Dermis blood vessel endothelial cell (primary cell): ENCODE measurements at places on chromosomes 4 and X. TPM values are rescaled to one million over a fixed set of nuclear protein-coding genes. Genes with fewer than 3 reads are reported as not detected.
A peak's percentile ranks its signal among the peaks of the same experiment; 100 is the strongest.

TMEM35A gene
- total RNA-seq: 0.85 and 1.7 TPM in 2 replicates

- DNase-seq: no peak
Measured at GRCh38 chr4:61953386-61953785, 753.3 kb downstream of the ADGRL3 start.

DNA sequence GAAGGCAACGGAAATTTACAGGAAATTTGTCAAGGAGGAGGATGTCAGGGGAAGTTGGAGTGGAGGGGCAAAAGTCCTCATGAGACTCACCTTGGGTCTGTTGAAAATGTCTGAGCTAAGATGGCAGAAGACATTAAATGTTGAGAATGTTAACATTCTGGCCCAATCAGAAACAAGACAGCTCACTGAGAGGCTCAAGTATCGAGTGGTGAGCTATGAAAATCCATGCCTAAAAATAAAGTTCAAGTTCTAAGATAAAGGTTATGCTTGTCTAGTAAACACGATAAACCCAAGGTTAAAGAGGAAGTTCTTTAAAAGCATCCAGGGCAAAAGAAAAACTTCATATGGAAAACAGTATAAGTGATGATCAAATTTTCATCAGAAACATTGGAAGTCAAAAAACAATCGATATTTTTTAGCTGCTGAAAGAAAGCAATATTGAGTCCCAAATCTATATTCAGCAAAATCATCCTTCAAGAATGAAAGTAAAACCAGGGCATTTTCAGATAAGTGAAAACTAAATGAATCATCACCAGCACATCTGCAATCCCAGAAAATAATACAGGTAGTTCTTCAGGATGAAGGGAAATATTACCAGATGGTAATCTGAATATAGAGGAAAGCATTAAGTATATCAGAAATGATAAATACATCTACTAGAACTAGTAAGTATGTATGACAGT is 462.4 kb downstream of the TLL1 start:
- DNase-seq: no peak

SPP1 gene
- 4.4 and 11.6 TPM in 2 replicates for total RNA-seq

DNA sequence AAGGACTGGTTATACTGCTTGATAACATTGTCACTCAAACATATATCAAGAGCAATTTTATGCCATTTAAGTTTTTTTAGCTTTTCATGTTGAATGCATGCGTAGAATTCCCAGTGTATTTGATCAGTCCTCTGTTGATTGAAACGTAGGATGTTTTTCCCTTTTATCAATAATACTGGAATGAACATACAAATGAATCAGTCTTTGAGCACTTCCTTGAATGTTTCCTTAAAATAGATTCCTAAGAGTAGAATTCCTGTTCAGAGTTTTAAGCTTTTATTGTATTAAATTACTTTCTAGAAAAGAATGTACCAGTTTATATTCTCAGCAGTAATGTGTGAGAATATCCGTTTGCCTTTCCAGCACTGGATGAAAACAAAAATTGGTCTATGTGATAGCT is 37.8 kb downstream of the ADD1 start:
- DNase-seq: peak; percentile 63

GRCh38 chr4:12139296-12139695 is 710.6 kb upstream of the HS3ST1 start:
- DNase-seq: no peak

DNA sequence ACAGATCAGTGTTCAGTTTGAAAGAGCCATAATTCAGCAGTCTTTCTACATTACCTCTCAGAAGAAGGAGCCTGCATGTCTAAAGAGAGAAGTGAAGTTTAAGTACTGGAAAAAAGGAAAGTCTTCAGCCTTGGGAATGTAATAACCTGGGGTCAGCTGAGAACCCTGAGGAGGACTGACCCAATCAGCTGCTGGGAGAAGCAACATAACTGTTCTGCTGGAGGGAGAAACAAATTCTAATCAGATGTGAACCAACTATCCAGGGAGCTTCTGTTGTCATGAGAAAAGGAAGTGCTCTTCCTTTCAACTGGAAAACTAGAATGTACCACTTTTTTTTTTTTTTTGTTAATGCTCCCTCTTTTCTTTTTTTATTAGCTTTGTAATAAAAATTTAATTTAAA is 64.5 kb upstream of the PDE5A start:
- DNase-seq: no peak

DNA sequence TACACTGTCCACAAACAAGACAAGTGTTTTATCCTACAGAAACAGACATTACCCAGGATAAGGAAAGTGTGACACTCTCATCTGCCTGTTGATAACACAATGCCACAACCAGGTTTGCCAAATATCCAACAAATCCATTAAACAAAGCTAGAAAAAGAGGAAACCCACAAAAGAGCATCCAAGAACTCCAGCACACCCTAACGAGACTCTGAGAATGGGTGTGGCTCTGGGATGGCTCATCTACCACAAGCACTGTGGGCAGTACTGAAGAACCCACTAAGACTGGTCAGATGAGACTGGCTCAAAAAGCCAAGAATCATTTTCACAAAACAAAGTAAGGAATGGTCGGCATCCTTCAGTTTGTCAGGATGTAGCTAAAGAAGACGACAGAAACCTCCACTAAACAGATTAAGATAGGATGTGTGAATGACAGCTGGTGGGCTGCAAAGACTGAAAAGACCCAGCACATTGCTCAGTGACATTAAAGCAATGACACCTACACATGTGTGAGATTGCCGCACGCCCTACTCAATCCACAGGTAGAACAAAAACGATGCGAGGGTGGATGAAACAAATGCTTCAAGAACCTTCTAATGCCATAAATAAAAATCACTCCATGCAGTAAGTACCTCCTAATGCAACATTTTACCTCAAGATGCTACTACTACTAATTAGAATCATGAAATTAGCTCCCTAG is 14.7 kb downstream of the ATP8A1 start:
- DNase-seq: no peak

CHST7 gene
- total RNA-seq: 68.4 and 82.2 TPM in 2 replicates

TRAPPC11 gene
- total RNA-seq: 45.6 and 47.0 TPM in 2 replicates

GRCh38 chr4:8502836-8503585 is 62.4 kb downstream of the TRMT44 start:
- no peak for DNase-seq

DNA sequence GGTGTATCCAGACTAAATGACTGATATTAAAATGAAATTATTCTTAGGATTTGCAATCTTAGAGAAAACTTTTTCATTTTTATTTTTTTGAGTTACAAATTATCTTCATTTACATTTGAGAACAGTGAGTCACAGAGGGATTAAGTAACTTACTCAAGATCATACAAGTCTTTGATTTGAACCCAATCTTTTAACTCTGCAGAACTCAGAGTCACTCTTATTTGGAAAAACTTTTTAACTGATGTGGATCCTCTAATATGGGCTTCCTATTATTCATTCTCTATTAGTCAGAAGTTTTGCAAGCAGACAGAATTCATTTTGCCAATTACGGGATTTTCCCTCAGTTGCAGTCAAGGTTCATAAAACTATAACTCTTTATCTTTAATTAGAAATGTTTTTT is 20.1 kb downstream of the HPRT1 start:
- no peak for DNase-seq

DNA sequence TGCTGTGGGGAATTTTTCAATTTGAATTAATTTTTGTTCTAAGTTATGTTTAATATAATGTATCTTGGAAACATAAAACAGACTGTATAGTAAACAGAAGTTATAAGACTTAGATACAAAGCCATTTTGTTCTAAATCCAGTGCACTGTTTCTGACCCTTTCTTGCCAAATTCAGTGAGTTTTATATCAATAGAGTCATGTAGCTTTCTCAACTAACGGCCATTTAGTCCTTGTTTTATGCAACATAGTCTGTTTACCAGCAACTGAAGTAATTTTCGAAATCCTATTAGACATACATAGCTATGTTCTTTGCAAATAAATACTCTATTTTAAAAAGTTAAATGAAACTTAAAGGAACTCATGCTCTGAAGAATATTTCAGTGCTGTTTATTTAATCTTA is 242.8 kb downstream of the ADGRL3 start:
- DNase-seq: no peak

DNA sequence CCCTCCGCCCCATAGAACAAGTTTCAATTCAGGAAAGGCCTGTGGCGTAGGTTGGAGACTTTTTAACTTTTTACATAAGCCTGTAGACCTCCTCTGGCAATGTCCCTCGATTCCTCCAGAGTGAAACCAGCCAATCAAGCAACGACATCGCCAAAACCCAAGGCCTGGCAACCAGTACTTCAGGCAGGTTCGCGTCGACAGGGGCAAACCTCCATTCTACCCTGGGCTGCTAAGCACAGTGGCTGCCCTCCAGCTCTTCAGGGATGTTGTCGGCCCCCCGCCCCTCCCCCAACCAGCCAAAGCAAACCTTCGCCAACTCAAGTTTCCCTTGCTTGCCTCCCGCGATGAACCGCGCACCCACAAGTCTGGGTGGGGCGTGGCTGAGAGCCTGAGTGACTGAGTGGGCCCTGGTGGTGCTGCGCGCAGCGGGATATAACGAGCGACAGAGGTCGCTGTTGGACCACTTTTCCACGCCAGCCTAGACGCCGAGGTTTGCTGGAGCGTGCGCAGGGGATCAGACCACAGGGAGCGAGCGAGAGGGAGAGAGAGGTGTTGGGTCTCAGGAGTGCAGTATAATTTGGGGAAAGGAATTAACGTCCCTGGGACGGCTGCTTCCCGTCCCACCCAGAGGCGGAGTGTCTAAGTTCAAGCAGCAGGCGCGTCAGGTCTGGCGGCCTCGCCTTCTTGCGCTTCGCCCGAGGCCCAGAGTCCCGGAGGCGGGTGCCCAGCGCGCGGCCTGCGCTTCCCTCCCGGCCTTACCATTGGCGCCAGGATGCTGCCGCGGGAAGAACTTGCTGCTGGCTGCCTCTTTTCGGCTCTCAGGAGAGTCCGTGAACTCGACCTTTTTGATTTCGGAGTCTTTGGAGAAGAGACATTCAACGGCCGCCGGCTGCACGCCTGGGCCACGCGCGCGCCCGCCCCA is 9.0 kb upstream of the PITX2 start:
- DNase-seq: peak; percentile 91

- DNase-seq: no peak
Measured at GRCh38 chrX:139725720-139726119, 17.8 kb upstream of the MCF2 start.

HHIP gene
- total RNA-seq: 37.1 and 191 TPM in 2 replicates

GRCh38 chrX:68843992-68844391 is 15.2 kb downstream of the EFNB1 start:
- no peak for DNase-seq

DNA sequence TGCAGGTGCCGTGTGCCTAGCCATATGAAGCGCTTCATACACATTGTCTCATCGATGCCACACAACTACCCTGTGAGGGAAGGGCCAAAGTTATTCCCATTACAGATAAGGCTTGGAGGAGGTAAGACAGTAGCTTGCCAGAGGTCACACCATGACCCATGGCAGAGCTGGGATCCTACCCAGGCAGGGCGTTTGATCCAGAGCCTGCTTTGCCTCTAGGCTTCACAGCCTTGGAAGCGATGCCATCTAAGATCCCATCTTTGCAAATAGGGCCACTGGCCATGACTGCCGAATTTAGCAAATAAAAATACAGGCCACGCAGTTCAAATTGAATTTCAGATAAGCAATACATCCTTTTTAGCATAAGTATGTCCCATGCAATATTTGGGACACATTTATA is 358.2 kb downstream of the BCOR start:
- no peak for DNase-seq

DNA sequence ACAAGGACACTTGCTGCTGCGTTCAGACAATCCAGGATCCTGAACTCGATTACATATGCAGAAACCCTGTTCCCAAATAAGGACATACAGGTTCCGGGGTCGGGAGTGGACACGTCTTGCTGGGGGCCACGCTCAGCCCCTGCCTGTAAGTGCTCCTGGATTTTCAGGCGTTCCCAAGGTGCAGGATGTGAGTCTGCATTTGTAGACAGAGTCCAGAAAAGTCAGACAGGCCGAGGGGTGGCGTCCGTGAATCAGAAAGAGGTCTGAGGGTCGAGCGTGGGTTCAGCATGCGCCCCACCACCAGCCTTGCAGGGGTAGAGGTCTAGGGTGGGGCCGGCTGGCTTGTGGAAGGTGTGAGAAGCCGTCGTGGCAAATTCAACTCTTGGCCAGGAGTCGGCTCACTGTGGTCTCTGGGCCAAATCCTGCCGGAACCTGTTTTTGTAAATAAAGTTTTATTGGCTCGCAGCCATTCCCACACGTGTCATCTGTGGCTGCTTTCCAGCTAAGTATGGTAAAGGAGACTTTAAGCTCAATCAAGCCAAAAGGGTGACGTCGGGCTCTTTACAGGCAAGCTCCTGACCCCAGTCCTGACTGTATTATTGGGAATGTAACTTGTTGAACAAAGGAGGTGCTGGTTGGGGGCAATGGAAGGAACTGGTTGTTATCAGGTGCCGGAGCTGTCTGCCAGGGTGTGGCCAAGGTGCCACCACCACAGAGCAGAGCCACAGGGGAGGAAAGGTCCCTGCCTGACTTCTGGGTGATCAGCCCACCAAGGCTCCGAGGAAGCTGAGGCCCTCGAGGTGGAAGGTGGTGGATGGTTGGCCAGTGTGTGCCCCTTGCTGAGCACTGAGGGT is 7.4 kb downstream of the DOK7 start:
- peak; percentile 50 for DNase-seq

DNA sequence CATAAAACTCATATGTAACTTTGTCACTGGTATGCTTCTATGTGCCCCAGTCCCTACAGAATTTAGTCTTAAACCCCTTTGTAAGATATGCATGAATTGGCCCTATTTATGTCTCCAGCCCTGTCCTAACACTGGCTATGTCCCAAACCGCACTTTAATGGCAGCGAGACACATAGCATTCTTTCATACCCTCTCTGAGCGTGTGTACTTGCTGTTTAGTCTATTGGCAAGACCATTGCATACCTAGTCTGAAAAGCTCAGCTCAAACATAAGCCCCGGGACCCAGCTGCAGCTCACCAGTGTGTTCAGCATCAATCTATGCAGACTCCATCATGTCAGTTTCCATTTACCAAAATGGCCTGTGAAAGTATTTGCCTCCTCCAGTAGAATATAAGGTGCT is 1018.4 kb upstream of the TENM3 start:
- no peak for DNase-seq

- DNase-seq: no peak
Measured at GRCh38 chrX:39016556-39016955, 215.3 kb downstream of the MID1IP1 start.

BRS3 gene
- not detected in 2 replicates for total RNA-seq

- no peak for DNase-seq
Measured at GRCh38 chr4:60089546-60090273, 1110.4 kb upstream of the ADGRL3 start.

DNA sequence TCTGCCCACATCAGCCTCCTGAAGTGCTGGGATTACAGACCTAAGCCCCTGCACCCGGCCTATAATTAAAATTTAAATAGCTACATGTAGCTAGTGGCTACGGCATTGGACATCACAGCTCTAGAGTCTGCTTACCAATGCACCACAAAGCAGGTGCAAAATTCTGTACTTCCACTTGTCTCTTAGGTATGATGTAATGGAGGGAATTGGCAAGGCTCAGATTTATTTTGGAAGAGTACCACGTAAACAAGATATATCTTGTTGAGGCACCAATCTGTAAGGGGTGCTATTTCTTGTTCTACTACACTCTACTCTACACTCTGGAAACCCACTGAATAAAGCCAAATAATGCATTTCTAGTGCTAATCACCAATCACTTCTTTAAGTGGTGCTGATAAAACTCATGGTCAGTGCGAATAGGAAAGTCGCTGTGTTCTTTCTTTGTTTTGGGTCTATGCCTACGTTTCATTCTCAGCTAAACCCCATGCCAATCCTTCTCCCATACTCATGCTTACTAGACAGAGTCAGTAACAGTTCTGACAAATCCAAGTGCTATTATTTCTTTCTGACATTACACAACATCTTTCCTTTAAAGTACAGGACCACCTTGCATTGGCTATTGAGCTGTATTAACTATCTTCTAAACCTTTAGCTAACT is 92.3 kb downstream of the GC start:
- DNase-seq: no peak

NEIL3 gene
- total RNA-seq: 2.4 and 6.8 TPM in 2 replicates

GRCh38 chr4:137655302-137655701 is 123.0 kb upstream of the PCDH18 start:
- DNase-seq: no peak
